ENCODE measurements at places on chromosomes 2 and 18.

GRCh38 chr2:194060269-194060668 lies 1596.8 kb upstream of the SLC39A10 start:
- DNase-seq = no peak

DNA sequence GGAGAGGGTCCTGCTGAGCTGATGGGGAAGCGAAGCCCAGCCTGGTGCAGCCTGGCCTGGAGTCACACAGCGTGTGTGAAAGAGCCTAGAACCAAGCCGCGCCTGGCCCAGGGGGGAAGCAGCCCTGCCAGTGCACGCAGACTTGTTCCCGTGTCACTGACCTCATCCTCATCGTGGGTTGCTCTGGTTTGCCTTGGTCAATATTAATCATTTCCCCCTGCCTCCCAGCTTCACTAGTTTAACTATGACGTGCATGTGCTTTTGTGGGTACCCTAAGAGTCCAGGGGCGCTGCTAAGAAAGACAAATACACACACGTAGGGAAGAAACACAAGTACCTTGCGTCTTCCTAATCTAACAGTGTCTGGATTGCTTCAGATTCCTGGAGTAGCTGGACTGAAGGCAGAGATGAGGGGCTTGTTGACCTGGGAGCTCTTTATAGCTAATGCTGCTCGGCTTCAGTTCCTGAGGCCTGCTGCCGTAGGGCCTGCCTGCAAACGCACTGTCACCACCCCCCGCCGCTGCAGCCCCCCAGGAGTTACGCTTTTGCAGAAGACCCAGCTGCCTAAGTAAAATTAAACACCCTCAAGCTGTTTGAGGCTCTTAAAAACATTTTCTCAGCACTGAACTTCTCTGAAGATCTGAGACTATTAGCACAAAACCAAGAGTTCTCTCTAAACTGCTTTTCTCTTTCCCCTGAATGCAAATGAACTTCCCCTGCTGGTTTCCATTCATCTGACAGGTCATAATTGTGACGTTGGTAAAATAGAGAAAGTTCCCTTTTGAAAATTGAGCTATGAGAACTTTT lies 159.2 kb downstream of the FAM210A start:
- DNase-seq = no peak

GRCh38 chr18:74281980-74282754 lies 9.6 kb downstream of the CYB5A start:
- no peak for DNase-seq

DNA sequence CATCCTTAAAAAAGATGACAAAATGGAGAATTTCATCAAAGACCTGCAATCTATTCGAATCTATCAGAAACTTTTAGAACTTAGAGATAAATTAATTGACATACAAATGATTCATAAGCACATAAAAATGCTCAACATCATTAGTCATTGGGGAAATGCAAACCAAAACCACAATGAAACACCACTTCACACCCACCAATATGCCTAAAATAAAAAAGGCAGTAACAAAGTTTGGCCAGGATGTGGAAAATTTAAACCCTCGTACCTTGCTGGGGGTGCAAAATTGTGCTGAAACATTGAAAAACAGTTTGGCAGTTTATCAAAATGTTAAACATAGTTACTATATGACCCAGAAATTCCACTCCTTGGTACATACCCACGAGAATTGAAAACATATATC lies 11.5 kb upstream of the EIF2AK3 start:
- no peak for DNase-seq

GRCh38 chr2:165837122-165837521 lies 43.1 kb upstream of the GALNT3 start:
- no peak for DNase-seq

- no peak for DNase-seq
Observed at GRCh38 chr2:7861910-7862702, 819.8 kb upstream of the ID2 start.

- DNase-seq = no peak
Observed at GRCh38 chr2:66536997-66537396, 102.1 kb downstream of the MEIS1 start.

All from kidney glomerular epithelial cell (primary cell).